ENCODE measurements at places on chromosomes 5 and 9. TPM values are rescaled to one million over a fixed set of nuclear protein-coding genes. Genes with fewer than 3 reads are reported as not detected.
A peak's percentile ranks its signal among the peaks of the same experiment; 100 is the strongest.

DNA sequence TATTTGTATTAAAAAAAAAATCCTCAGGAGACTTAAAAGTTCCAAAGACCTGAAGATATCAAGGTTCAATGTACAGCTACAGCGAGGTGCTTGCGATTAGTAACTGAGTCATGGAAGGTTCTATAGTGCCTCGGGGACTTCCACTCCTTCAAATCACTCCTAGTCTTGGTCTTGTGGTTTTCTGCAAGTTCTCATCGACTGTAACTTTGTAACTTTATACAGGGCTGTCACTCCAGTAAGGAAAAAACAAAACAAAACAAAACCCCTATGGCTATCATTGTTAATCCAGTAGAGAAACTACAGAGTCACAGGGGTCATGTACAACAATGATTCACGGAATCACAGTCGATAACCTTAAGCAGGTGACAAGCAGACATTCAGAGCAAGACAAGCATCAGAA lies 39.8 kb upstream of the SELENOP start:
- no peaks in the 10 kb centered on the region for H3K4me1 ChIP-seq
- H3K27ac ChIP-seq: peak overlapping the region; percentile 71
- H3K4me3 ChIP-seq: no peak overlapping the region
- DNase-seq: no peak
- H3K27me3 ChIP-seq: no peaks in the 10 kb centered on the region
- H3K36me3 ChIP-seq: no peaks in the 10 kb centered on the region

Gene ACOT12
- total RNA-seq: 0.74 TPM

- DNase-seq: peak; percentile 71
- no peaks in the 10 kb centered on the region for H3K27me3 ChIP-seq
- peak overlapping the region; percentile 76 for H3K4me3 ChIP-seq
- no peaks in the 10 kb centered on the region for H3K36me3 ChIP-seq
Measured at GRCh38 chr9:129278391-129279237, 100.6 kb upstream of the IER5L start.

Gene CCL27
- total RNA-seq: 0.43 TPM

Gene FGF1
- 0.12 TPM for total RNA-seq

DNA sequence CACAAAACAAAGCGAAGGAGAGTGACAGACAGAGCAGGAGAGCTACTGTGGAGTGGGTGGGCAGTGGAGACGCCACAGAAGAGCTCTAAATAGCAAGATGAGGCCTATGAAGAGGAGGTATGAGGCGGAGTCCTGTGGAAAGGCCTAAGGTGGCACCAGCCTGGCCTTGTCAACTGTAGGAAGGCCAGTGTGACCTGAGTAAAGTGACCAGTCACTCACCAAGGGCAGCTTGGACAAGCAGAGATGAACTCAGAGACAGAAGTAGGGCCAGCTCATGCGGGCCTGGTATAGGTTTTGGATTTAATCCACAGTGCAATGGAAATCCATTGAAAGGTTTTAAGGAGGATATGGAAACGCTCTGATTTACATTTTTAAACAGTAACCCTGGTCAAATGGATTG lies 23.8 kb upstream of the SH3RF2 start:
- no peak overlapping the region for H3K4me3 ChIP-seq
- H3K36me3 ChIP-seq: no peaks in the 10 kb centered on the region
- no peak for DNase-seq
- no peaks in the 10 kb centered on the region for H3K27me3 ChIP-seq
- H3K4me1 ChIP-seq: peaks cover 10% of the 10 kb centered on the region
- no peak overlapping the region for H3K27ac ChIP-seq

All from type B pancreatic cell (in vitro differentiated cells).